ENCODE measurements at places on chromosomes 7 and 10.

GRCh38 chr10:69043931-69044531 is 43.9 kb upstream of the SRGN start:
- no peak for DNase-seq

GRCh38 chr10:70805619-70806215 is 10.0 kb upstream of the SGPL1 start:
- DNase-seq = no peak

- DNase-seq = no peak
Observed at GRCh38 chr7:31805209-31805818, 118.3 kb downstream of the PPP1R17 start.

GRCh38 chr7:112821345-112821744 is 31.2 kb upstream of the TMEM168 start:
- DNase-seq = no peak
